ENCODE measurements at places on chromosomes 5 and 9.

DNA sequence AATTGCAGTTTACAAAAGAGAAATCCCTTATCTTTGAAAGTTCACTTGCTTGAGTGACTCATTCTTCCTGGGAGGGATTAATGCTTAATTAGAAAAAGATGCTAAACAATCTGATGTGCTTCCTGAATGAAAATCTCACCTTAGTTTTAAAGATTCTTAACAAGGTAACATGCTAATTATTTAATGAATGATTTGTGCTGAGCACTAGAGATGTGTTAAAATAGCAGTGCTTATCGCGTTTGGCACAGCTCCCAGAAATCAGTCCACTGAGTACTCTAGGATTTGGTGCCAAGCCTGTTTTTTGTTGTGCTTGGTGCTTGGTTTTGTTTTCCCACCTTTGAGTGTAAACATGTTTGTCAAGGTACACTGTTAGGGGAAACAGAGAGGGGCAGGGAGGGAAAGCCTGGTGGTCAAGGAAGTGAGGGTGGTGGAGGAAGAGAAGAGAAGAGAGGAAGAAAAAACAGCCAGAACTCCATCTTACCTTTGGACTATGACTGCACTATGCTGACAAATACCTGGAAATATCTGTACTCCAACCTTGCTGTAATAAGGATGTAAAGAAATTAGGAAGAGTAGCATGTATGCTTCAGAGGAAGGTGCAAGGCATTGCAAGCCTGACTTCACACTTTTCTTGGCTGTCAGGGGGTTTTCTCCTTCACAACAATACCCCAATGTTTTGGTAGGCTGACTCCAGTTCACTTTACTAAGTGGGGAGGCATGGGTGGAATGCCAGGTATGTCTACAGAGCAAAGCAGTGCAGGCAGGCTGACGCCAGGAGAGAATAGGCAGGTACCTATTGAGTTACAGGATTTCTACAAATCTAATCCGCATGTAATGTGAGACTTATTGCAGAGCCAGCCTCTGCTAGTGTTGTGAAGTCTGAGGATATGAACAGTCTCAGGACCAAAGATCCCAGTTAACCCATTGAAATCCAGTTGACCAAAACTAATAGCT is 157.2 kb upstream of the ISL1 start:
- DNase-seq = no peak

GRCh38 chr5:44891116-44891515 is 82.4 kb downstream of the MRPS30 start:
- no peak for DNase-seq

GRCh38 chr5:159783726-159784247 is 132.5 kb upstream of the ADRA1B start:
- DNase-seq = no peak

- DNase-seq = no peak
These were observed 243.9 kb downstream of the IRX2 start for GRCh38 chr5:2507611-2508010.

DNA sequence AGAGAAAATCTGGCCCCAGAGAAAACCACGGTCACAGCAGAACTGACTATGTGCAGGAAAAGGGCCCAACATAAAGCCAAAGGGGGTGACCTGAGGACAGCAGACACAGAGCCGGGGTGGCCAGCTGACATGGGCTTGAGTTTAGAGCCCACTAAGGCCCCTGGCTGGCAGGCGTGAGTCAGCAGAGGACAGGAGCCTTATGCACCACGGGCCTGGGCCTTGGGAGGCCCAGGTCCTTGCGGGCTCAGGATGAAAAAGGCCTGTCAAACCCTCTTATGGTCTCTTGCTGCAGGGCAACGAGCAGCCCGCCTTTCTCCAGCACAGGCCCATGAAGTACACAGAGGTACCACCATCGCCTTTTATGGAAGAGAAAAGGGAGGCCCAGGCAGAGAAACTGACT is 19.7 kb downstream of the STK10 start:
- no peak for DNase-seq

GRCh38 chr5:61098251-61098995 is 63.8 kb downstream of the SMIM15 start:
- no peak for DNase-seq

DNA sequence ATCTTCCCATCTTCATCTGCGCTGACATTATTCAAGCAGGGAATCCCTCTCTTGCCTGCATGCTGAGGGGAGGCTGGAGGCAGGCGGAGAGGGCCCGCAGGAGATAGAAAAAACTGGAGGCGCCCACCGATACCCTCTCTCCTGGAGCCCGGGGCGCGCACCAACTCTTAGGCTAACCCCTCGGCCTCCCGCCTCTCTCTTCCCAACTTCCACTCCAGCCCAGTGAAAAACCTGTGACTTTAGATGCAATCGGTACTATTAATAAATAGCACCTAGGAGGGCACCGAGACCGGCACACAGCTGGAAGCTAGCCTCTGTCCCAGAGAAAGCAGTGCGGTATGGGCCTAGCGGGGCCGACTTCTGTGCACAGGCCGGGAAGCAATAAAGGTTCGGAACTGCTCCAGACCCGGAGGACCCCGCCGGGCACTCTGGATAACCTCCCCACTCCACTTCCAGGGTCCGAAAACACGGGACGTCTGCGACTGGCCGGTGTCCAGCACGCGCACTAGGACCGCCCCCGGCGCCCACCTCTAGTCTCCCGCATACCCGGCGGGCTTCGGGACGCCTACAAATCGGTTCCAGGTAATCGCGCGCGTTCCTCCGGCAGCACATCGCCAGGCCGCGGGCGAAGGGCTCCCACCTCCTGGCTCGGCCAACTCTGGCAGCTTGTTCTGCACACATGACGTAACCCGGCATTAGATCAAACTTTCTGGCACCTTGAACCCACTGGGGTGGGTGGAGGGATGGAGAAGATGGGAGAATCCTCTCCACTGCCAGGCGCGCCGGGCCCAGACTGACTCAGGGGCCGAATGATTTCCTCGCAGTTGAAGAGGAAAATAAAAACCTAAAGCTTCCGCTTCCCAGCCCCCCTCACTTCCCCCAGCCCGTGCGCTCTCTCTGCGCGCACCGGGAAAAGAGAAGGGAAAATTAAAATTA is 1.4 kb downstream of the EFNA5 start:
- DNase-seq = no peak

- no peak for DNase-seq
These were observed 73.0 kb downstream of the PTPDC1 start for GRCh38 chr9:94157050-94157801.

DNA sequence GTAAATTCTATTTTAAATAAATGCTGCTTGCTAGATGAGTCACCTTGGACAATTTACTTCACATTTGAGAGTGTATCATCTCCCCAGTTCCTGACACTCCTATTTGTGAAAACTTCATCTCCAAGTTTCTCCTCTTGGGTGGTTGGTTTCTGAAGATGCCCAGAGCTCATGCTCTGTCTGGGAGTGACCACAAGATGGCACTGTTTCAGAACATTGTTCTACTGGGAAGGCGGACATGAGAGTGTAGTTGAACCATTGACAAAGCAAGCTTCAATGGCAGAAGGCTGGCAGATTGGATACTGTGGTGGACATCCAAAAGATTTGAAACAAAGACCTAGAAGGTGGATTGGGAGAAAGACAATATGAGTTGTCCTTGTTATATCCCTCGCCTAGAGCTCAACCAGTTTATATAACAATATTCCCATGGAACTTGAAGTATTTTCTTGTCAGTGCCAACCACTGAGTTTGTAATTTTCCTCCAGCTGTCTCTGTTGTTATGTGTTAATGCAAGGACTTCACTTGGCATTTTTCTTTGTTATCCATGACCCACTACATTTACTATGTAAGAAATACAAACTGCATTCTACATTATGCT is 234.3 kb upstream of the ANKH start:
- DNase-seq = no peak

DNA sequence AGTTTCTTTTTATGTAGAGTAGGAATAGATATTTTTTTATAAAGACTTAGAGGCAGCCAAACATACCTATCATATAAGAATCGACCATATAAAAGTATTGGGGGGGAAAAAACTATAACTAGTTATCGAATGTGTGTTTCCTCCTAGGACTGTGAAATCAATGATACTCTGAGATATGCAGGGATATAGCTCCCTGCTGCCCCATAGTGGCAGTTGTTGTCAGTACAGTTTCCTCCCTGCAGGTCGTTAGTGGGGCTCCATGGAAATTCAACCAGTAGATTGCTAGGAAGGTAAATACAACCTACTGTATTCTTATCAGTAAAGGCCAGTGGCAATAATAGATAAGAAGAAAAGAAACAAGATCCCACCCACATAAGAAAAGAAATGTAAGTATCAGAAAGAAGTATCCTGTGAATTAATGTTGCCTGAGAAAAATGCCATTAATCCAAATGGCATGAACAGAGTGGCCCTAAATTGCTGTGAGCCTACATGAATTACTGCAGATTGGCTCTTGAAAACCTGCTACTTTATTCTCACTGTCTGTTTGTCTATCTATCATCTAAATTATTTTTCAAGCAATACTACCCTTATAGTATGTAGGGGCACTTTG is 136.9 kb upstream of the FBN2 start:
- no peak for DNase-seq

DNA sequence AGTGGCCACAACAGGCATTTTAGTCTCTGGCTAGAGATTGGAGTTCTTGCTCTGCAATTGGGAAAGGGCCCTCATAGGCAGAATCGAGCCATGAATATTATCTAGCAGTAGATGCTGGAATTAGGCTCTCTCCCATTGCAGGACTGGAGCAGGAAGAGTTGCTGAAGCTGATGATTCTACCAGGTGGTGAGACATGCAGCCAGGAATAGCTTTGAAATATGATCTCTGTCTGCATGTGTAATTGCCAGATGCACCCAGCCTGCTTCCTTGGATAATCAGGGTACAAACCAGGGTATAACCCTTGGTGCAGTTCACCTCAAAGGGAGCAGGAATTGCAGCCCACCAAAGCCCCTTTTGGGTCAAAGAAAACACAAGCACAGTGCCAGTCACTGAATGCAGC is 211.4 kb upstream of the FTMT start:
- no peak for DNase-seq

DNA sequence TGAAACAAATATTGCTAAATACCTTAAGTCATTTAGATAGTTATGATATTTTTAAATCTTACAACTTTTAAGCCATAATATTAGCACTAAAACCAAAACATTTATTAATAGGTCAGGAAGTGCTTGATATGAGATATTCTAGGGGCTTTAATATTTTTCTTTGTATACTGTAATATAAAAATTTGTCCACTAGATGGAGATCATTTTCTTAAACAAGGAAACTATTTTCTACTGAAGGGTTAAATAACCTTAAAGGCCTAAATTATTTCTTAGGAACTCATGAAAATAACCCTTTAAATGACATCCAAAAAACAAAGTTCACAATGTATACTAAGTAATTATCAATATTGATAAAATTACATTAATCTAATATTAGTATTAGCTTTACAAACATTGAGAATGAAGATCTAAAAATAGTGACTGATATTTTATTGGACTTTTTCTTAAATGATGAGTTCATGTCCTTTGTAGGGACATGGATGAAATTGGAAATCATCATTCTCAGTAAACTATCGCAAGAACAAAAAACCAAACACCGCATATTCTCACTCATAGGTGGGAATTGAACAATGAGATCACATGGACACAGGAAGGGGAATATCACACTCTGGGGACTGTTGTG is 635.7 kb downstream of the RAB3C start:
- no peak for DNase-seq

- no peak for DNase-seq
These were observed 15.2 kb upstream of the HAND1 start for GRCh38 chr5:154493274-154493673.

- no peak for DNase-seq
These were observed 33.9 kb downstream of the TRIP13 start for GRCh38 chr5:926417-927171.

DNA sequence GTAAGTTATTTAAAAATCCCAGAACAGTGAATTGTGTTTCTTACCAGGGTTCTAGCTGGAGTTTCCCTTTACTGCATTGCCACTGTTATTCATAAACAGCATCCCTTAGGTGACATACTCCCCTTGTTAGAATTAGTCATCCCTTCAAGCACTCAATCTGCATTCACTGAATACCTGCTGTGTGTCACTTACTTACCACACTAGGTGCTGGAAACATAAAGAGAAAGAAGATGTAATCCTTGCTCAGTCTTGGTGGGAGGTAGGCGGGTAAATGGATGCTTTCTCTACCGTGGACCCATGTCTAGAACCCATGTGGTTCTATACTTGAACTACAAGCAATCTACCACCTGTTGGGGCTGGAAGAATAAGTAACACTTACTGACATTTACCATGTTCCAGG is 371.6 kb downstream of the KDM4C start:
- DNase-seq = no peak

GRCh38 chr9:137150617-137151457 is 11.9 kb downstream of the GRIN1 start:
- DNase-seq = peak; percentile 38

GRCh38 chr9:101034222-101034621 is 5.7 kb downstream of the PLPPR1 start:
- no peak for DNase-seq

GRCh38 chr5:104048231-104048630 is 485.6 kb upstream of the NUDT12 start:
- DNase-seq = no peak

DNA sequence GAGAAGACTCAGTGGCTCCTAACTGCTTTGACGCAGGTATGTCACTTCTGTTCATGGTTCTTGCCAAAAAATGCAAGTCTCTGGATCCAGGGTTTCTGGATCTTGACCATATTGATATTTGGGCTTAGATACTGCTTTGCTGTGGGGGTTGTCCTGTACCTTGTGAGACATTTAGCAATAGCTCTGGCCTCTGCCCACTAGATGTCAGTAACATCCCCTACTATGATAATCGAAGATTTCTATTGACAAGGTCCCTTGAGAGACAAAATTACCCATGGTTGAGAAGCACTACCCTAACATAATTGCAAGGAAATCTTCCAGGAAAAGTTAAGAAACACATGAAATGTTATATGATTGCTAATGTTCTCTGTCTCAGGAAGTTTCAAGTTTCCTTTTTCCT is 285.4 kb downstream of the TMEM232 start:
- no peak for DNase-seq

GRCh38 chr9:93898502-93899426 is 56.4 kb downstream of the BARX1 start:
- DNase-seq = no peak

DNA sequence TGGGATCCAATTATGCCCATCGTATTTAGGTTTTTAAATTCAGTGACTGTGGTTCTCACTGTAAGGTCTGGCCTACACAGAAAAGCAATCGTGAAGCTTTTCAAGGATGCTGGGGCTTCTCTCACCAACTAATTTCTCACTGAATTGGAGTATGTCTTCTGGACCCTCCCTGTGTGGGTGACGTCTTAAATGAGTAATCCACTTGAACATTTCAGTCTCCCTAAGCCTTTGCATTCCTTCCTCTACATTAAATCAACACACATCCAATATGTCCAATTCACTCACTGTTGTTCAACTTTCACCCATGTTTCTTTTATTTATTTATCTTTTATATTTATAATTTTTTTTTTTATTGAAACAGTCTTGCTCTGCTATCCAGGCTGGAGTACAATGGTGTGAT is 12.5 kb upstream of the BTF3 start:
- DNase-seq = no peak

- DNase-seq = no peak
These were observed 6.2 kb downstream of the GLRX start for GRCh38 chr5:95816341-95816740.

Measured in CD4-positive, alpha-beta T cell treated with Interferon gamma for 1 hour (primary cell).